Stimulated activated CD8-positive, alpha-beta memory T cell treated with anti-CD3 and anti-CD28 coated beads, Interleukin-4, amount 100 ng/mL, for 1 hour (primary cell): ENCODE measurements at places on chromosomes 3 and 15.

DNA sequence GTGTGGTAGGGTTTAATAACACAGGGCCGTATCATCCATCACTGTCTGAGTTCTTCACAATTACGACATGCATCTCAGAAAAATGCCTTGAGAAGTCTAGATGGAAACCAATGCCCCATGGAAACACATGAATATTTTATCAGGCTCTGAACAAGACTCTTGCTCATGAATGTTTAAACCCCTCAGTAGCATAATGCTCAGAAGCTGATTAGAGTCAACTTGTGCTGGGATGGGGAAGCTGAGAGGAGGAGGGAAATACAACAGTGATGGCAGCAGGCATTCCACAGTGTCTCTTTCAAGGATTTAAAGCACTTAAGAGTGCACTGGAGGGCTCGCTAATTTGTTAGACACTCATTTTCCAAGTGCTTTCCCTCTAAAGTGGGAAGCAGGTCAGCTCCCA lies 3.8 kb downstream of the GPR156 start:
- no peak for DNase-seq

DNA sequence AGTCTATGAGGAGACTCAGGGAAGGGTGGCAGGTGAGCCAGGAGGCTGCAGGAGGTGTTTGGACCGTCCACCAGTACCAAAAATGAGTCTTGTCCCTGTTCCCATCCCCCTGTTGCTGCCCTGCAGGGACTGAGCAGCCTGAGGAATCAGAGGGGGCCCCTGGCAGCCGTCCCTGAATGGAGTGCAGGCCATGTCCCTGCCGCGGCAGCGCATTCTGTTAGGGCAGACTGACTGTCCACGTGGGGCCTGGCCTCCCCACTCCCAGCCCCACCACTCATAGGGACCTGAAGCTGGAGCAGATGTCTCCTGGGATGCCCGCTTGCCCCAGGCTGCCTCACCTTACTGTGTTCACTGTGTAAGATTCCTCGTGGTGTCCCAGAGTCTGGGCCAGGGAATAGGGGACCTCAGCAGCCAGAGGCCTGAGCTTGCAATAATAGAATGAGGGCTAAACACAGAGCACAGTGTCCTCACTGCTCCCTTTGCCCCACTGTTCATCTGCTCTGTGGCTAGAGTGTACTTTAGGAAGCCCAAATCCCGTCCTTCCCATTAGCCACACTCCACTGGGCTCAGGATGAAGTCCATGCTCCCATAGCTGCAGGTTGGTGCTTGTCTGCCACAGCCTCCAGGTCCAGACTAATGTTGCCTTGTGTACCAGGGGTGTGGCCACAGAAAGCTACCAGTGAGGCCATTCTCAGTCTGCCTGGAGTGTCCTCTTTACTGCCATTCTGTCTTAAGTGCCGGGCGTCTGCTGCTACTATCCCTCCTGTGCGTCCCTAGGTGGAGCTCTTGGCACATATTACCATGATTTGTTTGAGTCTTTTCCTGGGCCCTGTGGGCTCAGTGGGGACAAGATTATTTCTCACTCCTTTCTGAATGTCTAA lies 63.2 kb downstream of the HCN4 start:
- no peak for DNase-seq

GRCh38 chr3:67558426-67558825 lies 96.0 kb downstream of the SUCLG2 start:
- DNase-seq = no peak

GRCh38 chr3:162489853-162490252 lies 993.2 kb downstream of the OTOL1 start:
- no peak for DNase-seq

DNA sequence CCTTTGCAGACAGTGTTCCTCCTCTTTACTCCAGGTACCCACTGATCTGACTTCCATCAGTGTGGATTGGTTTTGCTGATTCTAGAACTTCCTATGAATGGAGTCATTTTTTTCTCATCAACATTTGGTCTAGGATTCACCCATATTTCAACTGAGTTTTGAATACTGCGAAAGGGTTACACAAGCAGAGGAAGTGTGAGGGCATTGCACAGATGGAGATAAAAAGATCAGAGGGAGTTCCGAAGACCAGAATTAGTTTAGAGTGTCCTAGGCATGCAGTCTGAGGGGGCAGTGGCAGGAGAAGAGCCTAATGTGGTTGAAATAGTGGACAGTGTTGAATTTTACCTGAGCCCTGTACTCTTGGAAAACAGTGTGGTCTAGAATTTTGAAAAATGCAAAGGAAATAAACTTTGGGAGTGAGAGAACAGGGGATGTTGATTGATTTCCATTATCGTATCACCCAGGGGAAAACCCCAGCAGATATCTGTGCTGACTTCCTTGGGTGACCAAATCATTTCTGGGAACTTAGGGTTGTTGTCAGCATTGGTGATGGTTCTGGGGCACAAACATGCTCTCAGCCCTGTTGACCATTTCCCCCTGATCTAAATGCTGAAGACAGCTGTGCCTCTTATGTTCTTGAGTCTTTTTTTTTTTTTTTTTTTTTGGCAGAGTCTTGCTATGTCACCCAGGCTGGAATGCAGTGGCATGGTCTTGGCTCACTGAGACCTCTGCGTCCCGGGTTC lies 327.4 kb upstream of the LRRFIP2 start:
- DNase-seq = no peak
